ENCODE measurements at places on chromosomes 12 and 14. TPM values are rescaled to one million over a fixed set of nuclear protein-coding genes. Genes with fewer than 3 reads are reported as not detected.

The FGD6 gene
- 2.9 TPM for polyA plus RNA-seq

The CLEC1B gene
- polyA plus RNA-seq: not detected

The SERPINA12 gene
- not detected for polyA plus RNA-seq

The TAS2R46 gene
- polyA plus RNA-seq: not detected

The MIP gene
- not detected for polyA plus RNA-seq

The IFT81 gene
- polyA plus RNA-seq: 4.3 TPM

The FRMD6 gene
- polyA plus RNA-seq: 4.4 TPM

The TAS2R42 gene
- not detected for polyA plus RNA-seq

The ANKRD33 gene
- not detected for polyA plus RNA-seq

The OVCH1 gene
- 0.15 TPM for polyA plus RNA-seq

The MEG3 gene
- polyA plus RNA-seq: 5.6 TPM

The TMBIM6 gene
- polyA plus RNA-seq: 285 TPM

The RNFT2 gene
- polyA plus RNA-seq: 0.68 TPM

The TIGAR gene
- 3.6 TPM for polyA plus RNA-seq

The TEX22 gene
- not detected for polyA plus RNA-seq

The APOLD1 gene
- 24.6 TPM for polyA plus RNA-seq

The FAM90A1 gene
- polyA plus RNA-seq: 0.03 TPM

Measured in heart left ventricle (tissue), 16 donors.